ENCODE measurements at places on chromosomes 3 and 15. TPM values are rescaled to one million over a fixed set of nuclear protein-coding genes. Genes with fewer than 3 reads are reported as not detected.

GRCh38 chr15:73987681-73988444, 4.2 kb downstream of the STOML1 start:
- DNase-seq = no peak

The FANCD2OS gene
- total RNA-seq = not detected

The CIDEC gene
- not detected for total RNA-seq

The CCR9 gene
- total RNA-seq = not detected

DNA sequence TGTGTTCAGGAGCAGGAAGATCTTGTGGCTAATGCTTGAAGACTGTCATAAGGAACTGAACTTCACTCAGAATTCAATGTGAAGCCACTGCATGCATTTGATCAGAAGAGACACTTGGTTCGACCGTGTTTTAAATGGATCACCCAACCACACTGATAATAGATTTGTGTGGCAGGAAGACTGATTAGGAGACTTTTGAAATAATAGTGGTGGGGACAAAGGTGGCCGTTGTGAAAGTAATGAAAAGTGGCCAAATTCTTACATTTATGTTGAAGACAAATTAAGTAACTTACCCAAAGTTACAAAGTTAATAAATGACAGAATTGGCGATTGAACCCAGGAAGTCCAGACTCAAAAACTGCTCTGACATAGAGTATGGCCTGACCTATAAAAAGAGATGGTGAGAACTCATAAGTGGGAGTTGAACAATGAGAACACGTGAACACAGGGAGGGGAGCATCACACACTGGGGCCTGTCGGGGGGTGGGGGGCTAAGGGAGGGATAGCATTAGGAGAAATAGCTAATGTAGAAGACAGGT, 286.9 kb upstream of the DNAJC19 start:
- DNase-seq = no peak

The CLSTN2 gene
- total RNA-seq = 0.07 TPM

DNA sequence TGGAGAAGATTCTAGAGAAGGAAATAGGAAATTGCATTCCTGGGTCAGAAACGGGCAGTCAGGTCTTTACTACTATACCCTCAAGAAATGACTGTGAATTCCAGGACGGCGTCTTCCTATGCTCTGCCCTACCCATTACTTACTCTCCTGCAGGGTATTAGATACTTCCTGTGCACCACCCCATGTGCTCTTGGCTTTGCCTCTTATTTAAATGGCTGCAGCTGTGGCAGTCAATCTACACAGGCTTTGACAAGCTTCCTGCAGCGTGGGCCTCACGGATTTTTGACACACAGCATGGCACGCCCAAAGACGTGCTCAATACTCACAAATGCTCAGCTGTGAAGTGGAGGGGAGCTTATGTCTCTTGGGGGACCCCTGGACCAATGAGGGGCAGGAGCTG, 206.1 kb downstream of the SV2B start:
- no peak for DNase-seq

GRCh38 chr3:13894807-13895154, 14.9 kb upstream of the WNT7A start:
- no peak for DNase-seq

- no peak for DNase-seq
Observed at GRCh38 chr3:58497097-58497496, 5.2 kb downstream of the KCTD6 start.

DNA sequence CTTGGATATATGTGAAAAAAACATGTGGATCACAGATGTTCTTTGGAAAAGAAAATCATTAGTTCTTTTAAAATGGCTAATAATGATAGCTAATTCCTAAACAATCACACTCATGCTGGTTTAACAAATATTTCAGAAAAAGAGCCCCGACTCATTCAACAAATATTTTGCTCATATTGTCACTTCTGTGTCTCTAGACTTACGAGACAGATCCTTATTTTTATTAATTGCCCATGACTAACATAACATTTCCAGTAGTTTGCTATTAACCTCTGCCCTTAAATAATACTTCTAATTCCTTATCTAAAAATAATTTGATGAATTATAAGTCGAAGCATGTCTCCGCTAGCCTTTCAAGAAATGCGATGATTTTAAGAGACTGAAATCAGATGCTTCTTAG, 70.4 kb downstream of the SATB1 start:
- no peak for DNase-seq

GRCh38 chr3:45611628-45612081, 17.1 kb downstream of the LIMD1 start:
- DNase-seq = no peak

DNA sequence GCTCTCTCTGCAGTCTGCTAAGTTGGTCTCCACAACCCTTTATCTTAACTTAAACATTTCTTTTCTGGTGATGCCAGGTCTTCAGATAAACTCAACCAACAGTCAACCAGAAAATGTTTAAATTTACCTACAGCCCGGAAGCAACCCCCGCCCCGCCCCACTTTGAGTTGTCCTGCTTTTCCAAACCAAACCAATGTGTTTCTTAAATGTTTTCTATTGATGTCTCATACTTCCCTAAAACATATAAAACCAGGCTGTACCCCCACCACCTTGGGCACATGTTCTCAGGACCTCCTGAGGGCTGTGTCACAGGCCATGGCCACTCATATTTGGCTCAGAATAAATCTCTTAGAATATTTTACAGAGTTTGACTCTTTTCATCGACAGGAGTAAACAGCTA, 13.2 kb upstream of the GPR160 start:
- no peak for DNase-seq

The IL12A gene
- 0.40 TPM for total RNA-seq

DNA sequence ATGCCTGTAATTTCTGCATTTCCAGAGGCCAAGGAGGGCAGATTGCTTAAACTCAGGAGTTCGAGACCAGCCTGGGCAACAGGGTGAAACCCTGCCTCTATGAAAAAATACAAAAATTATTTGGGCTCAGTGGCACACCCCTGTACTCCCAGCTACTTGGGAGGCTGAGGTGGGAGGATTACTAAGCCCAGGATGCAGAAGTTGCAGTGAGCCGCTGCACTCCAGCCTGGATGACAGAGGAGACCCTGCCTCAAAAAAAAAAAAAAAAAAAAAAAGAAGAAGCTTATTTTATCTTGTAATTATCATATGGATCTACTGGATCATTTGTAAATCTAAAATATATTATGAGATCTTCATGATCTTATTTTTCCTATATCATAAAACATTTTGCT, 84.1 kb downstream of the PPCDC start:
- DNase-seq = no peak

DNA sequence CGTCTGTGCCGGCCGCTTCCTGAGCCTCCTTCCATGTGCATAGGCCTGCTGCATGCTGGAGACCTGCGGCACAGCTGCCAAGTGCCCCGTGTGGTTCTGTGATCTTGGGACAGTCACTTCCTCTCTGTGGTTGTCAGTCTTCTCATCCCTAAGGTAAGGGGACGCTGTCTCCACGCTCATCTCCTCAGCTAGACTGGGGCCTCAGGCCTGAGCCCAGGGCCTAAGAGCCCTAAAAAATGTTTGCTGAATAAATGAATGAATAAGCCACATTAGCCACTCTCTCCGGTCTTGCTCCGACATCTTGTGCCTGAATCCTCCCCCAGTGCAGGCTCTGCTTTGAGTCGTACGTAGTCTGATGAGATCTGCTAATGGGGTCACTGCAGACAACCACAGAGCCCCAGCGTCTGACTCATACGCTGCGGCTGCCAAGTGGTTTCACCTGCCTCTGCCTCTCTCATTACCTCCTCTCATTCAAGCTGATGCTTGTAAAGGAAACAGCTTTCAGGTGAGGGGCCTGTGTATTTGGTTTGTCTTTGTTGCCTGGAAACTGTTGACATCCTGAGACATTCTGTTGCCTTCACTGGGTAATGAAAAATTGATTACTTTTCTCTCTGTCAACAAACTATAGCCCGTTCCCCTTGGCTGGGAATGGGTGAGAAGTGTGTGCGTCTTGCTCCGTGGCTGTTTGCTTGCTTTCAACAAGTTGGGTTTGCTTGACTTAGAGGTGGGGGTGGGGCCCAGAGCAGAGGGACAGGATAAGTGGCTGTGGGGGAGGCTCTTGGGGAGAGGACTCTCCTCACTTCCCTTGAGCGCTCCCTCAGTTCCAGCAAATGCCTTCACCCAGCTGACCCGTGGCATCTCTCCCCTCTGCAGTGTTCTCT, 15.9 kb downstream of the RPLP1 start:
- no peak for DNase-seq

GRCh38 chr3:182979674-182980191, 605 bp downstream of the DCUN1D1 start:
- no peak for DNase-seq

The EPHA6 gene
- total RNA-seq = not detected

- no peak for DNase-seq
Observed at GRCh38 chr3:37435572-37435971, 261.2 kb upstream of the LRRFIP2 start.

DNA sequence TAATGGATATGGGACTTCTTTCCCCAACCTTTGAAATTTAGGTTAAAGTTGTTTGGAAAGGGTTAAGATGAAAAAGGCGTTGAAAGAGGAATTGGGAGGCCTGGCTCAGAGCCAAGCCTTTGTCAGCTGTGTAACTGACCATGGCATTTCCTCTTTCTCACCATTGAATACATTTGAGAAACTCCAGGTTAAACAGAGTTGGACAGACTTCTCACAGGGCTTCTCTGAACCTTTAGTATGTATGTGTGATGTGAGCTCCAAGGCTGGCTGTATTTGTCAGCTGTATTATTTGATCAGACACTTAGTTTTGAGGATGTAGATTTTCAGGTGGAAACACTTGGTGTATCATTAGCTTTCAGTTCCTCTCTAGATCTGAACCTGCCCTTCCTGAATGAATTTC, 136.4 kb upstream of the GOLGA6L4 start:
- DNase-seq = no peak

The GOLGA8R gene
- total RNA-seq = 1.3 TPM

GRCh38 chr15:45093622-45094357, 20.2 kb downstream of the DUOX2 start:
- no peak for DNase-seq

GRCh38 chr15:63156755-63157117, 541 bp downstream of the RPS27L start:
- DNase-seq = no peak

GRCh38 chr3:13702286-13702685, 153.4 kb downstream of the FBLN2 start:
- DNase-seq = no peak

DNA sequence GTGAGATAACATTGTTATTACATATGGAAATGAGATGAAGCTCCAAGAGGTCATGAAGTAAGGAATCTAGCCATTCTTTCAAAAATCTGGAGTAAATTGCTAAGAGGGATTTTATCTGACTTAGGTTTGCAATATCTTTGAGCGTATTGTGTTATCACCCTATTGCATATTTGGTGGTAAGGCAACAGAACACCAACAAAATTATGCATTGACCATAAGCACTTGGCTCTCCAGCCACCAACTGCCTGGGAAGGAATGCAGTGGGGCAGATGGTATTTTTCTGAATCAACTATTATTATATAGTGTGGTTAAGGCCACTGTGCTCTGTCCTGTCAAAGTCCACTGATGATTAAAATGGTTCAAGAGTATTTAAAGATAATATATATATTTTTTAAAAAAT, 287.9 kb upstream of the SEMA6D start:
- no peak for DNase-seq

DNA sequence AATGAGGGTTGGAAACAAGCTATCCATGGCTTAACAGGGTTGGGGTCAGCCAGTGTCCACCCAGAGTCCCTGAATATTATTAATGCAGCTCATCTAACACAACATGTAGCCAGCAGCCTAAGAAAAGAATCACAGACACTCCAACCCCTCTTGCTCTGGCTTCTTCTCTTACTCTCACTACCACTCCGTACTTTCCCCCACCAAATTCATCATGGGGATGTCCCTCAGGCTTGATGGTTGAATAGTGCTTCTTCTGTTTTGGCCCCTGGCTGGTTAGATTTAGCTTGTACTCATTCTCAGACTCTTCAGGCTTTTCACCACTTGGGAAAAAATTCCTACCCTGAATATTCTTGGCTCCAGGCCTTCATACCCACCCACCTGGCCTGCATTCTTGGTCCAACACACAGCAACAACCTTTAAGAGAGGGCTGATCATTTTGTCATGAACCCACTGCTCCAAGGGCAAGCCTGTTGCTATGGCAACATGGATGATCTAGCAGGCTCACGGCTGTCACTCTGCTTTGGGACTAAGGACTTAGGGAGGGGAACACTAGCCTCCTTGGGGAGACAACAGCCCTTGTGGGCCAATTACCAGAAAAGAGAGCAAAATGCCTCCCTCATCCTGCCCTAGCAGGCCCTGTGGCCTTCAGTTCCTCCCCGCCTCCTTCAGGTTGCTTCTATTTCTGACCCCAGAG, 9.4 kb upstream of the MED12L start:
- no peak for DNase-seq

The CNTN3 gene
- 1.8 TPM for total RNA-seq

GRCh38 chr15:68939501-68939900, 9.2 kb downstream of the SPESP1 start:
- DNase-seq = no peak

DNA sequence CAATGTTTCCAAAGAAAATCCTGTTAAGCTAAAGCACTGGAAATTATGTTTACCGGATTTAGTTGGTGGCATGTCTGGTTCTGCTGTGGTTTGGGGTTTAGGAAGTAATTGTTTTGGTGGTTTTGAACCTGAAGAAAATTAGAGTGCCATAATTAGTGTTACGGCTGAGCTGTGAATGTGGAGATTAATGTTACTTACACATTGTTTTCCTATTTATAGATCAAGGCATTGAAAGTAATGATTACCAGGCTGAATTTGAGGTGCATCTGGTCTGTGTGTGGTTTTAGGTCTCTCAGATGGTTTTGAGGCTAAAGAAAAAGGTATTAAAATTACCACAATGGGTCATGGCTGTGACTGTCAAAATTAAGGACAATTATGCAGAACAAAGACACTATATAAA, 128.9 kb downstream of the TFG start:
- no peak for DNase-seq

DNA sequence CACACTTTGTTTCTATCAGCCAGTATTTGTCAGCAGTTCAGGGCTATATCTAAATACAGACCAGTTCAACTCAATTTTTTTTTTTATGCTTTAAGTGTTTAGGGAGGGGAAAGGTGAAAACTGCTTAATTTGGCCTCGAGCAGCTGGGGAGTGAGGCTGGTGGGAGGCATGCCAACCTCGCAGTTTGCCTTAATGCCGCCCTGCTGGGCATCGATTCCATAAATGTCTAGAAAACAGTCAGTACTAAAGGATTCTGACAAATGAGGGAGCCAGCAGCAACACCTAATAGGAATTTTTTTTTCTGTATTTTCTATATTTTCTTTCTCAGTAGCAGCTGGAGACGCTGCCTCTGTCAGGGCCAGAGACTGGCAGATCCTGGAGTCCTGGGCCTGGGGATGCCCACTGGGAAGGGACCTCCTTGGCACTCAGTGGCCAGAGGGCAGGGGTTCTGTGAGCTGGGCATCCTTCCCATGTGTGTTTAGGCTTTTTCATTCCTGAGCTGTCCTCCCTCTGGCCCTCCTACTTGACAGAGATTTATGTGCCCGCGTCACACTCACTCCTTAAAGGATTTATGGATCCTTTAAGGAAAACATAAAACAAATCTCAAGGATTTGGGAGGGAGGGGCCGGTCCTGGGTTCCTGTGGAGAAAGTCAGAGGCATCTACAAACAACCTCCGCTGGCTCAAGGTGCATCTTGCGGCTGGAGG, 117.8 kb downstream of the WNT5A start:
- no peak for DNase-seq

- no peak for DNase-seq
Observed at GRCh38 chr3:4323246-4324027, 20.3 kb downstream of the SETMAR start.
